ENCODE measurements at places on chromosomes 16 and 17. TPM values are rescaled to one million over a fixed set of nuclear protein-coding genes. Genes with fewer than 3 reads are reported as not detected.

Gene KRTAP1-1
- not detected for total RNA-seq

Gene G6PC1
- total RNA-seq: not detected

Gene MAPT
- total RNA-seq: not detected

Gene ST3GAL2
- 35.9 TPM for total RNA-seq

Gene CCL5
- total RNA-seq: not detected

Gene QRICH2
- 0.47 TPM for total RNA-seq

Gene FBXO39
- total RNA-seq: not detected

Gene USP36
- 10.4 TPM for total RNA-seq

Gene MLX
- total RNA-seq: 14.1 TPM

Gene YBX2
- 20.9 TPM for total RNA-seq

Gene ZG16
- total RNA-seq: not detected

Gene ABCC6
- 3.1 TPM for total RNA-seq

Gene RAPGEFL1
- total RNA-seq: 2.6 TPM

Gene ACSM2A
- total RNA-seq: not detected

Gene HBA2
- not detected for total RNA-seq

Gene CDH13
- 10.8 TPM for total RNA-seq

Gene SLC6A2
- total RNA-seq: not detected

Gene CTF1
- total RNA-seq: 2.1 TPM

Gene SLC22A31
- total RNA-seq: 1.5 TPM

Gene BCL6B
- not detected for total RNA-seq

Gene LRRC59
- 182 TPM for total RNA-seq

Gene GRAP
- total RNA-seq: 1.3 TPM

Gene LRRC36
- total RNA-seq: not detected

Gene USH1G
- total RNA-seq: 1.4 TPM

Gene ACSM5
- not detected for total RNA-seq

Gene MYO15A
- not detected for total RNA-seq

Gene GLG1
- 47.3 TPM for total RNA-seq
